ENCODE measurements at places on chromosomes 5 and 9. TPM values are rescaled to one million over a fixed set of nuclear protein-coding genes. Genes with fewer than 3 reads are reported as not detected.
A peak's percentile ranks its signal among the peaks of the same experiment; 100 is the strongest.

GRCh38 chr9:129111528-129112151, 425 bp downstream of the PTPA start:
- DNase-seq: peak; percentile 37

The CYSRT1 gene
- polyA plus RNA-seq: 2.0 TPM

DNA sequence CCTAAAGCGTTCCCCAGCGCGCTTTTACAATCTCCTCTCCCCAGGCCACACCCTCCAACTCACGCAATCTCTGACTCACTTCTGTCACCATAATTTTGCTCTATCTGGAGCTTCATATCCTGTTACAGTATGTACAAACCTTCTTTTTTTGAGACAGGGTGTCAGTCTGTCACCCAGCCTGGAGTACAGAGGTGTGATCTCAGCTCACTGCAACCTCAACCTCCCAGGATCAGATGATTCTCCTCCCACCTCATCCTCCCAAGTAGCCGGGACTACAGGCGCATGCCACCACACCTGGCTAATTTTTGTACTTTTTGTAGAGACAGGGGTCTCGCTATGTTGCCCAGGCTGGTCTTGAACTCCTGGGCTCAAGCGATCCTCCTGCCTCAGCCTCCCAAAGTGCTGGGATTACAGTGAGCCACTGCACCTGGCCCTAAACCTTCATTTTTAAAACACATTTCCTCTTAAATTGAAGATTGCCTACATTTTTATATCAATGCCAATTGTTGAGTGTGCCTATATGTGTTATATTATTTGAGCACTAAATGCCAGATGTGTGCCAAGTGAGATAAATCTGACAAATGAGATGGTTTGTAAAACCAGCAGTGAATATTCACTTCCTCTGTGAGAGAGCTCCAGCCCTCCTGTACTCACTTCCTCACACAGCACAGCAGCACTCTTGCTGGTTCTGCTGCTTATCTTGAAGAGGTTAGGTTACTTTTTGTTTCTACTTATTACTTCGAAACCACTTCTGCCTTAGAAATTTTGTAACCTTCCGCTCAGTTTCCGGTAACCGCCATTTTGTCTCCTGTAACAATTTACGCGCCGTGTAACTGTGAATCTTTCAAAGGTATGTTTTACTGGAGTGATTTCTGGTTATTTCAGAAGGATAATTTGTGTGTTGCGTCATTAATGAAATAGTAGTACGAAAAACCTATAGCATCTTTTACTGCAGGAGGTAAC, 57.9 kb downstream of the DOCK8 start:
- DNase-seq: no peak

The CDH18 gene
- polyA plus RNA-seq: 0.81 TPM

DNA sequence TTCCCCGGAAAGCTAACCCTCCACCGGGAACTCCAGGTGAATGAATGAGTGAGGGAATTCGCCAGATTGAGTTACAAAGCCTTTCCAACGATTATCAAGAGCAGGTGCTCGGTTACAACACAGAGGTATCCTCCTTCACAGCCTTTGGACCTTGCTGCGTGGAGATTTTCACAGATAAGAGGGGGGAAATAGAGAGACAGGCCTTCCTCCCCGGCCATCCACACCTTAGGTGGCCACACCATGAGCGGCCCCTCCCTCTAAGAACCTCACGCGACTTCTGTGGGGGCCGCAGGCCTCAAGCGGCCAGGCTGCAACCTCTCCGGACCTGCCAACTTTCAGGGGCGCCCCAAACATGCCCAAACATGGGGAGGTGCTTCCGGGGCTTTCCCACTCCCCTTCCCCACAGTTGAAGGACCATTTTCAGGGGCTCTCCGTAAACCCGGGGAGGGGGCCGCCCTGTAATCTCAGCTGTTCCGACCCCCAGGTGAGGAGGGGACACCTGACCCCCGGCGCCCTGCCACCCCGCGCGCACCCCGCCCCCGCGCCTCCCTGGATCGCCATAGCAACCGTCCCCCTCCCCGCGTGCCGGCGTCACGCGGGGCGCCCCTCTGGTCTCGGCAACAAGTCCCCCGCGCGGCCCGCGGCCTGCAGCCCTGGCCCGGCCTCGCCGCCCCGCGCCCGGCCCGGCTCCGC, 603 bp downstream of the DENND1A start:
- DNase-seq: no peak

- DNase-seq: no peak
Observed at GRCh38 chr5:135269931-135270421, 129.1 kb downstream of the MACROH2A1 start.

DNA sequence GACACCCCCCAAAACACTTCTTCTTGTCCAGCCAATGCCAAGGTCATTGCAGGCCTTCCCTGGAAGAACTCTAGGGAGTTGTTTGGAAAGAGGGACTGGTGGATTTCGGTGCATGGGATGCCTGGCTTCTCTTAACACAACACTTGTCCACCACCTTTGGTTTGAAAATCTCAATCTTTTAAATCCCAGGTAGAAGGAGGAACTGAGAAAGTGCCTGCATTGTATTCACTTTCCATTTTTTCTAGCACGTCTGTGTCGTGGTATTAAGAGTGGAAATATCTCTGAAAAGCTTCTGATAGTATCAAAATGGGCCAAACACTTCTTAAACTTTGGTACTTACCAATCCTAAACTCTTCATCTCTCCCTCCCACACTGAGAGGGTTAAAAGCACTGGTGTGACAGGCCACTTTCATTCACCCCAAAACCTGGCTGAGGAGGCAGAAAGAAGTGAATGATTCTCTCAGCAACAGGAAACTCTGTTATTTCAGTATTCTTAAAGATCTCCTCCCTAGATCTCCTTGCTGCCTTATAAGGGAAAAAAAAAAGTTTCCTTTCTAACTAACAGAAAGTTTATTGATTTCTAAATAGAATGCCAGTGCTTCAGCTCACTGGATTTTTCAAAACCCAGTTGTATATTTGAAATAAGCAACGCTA, 3.9 kb upstream of the NFIB start:
- no peak for DNase-seq

GRCh38 chr5:1447671-1448361, 2.6 kb upstream of the SLC6A3 start:
- no peak for DNase-seq

DNA sequence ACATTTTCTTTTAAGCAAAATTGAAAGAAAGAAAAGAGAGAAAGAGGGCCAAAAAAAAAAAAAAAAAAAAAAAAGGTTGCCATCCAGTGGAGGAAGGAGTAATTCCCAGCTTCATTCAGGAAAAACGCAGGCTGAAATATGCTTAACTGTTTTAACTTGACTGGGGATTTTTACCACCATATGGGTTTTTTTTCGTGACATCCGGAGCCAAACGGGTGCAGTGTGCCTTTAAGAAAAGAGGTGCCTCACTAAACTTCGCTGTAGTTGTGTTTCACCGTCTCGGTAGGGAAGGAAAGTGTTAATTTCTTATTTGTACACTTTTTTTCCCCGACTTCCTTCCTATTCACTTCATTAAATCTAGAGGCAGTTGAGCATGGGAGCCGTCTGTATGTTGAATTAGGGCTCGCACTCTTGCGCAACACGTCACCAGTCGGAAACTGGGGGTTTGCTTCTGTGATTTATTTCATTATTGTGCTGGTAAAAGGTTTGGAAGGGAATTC, 143.0 kb downstream of the SMARCA2 start:
- DNase-seq: peak; percentile 88

DNA sequence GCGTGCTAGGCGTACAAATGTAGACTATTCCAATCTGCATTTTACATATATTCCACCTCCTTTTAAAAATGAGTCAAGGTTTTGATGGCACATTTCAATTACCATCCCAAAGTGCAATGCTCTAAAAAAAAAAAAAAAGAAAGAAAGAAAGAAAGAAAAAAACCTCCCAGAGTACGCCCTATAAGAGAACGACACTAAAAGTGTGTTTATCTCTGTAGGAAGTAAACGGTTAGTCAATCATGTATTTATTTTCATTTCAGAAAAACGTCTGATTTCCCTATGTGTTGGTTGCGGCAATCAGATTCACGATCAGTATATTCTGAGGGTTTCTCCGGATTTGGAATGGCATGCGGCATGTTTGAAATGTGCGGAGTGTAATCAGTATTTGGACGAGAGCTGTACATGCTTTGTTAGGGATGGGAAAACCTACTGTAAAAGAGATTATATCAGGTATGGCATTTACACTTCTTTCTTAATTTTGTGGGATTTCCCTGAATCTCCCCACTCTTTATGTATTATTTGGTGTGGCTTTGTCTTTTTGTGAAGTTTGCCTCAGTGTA, 1.1 kb downstream of the ISL1 start:
- DNase-seq: no peak

The GNA14 gene
- polyA plus RNA-seq: 10.3 TPM

GRCh38 chr5:9331372-9331771, 214.5 kb downstream of the SEMA5A start:
- DNase-seq: no peak

DNA sequence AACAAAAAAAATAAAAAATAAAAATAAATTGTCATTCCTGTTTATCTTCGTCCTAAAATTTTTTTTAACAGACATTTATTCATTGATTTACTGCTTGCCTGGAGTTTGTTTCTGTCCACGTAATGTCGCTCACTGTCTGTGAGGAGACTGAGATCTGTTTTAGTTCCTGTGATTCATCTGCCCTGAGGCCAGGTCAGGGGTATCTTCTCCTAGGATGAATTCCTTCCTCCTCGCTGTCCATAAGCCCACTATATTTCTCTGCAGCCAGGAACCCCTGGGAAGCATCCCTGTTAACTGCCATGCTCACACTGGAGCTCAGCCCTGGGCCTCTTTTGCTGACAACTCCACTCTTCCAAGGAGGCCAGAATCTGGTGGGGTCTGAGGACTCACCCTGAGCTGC, 682.0 kb downstream of the MTRR start:
- no peak for DNase-seq

The ARHGEF39 gene
- 7.5 TPM for polyA plus RNA-seq

The CTXN3 gene
- not detected for polyA plus RNA-seq

DNA sequence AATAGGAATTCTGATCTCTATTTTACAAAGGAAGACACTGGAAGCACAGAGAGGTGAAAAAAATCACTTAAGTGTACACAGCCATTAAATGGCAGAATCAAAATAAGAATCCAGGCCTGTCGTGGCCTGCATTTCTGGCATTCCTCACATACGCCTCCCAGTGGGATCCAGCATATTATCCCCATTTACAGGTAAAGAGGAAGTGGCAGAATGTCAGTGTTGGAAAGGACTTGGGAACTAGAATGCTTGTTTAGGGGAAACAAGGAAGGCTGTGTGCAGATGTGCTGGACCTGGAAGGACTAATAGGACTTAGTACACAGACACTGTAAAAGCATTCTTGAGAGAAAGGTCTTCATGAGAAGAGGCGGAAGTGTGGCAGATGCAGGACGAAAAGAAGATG, 241.8 kb downstream of the TRIM32 start:
- no peak for DNase-seq

- DNase-seq: no peak
Observed at GRCh38 chr5:164809821-164810220, 1304.4 kb downstream of the MAT2B start.

DNA sequence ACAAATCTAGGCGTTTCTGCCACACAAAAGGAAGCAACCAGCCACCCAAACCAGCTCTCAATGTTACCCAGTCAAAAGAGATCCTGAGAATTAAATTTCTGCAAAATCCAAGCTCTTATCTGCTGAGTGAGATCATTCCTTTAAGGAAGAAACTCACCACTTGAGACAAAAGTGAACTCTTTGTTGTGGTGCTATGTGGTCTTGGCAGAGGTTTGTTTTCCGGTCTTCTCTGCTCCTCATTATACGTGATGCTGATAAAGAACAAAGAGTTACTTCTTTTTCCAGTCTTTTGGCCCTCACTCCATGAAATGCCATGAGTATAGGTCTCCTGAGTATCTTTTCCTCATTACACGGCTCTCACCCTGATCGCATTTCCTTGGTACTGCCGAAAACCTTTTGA, 82.1 kb downstream of the PRKACG start:
- DNase-seq: no peak

GRCh38 chr5:39740404-39740803, 315.6 kb upstream of the DAB2 start:
- no peak for DNase-seq

- DNase-seq: peak; percentile 46
Observed at GRCh38 chr5:113723021-113723420, 209.5 kb downstream of the YTHDC2 start.

GRCh38 chr5:129020683-129021082, 55.4 kb downstream of the SLC27A6 start:
- no peak for DNase-seq

The ETF1 gene
- 72.0 TPM for polyA plus RNA-seq

DNA sequence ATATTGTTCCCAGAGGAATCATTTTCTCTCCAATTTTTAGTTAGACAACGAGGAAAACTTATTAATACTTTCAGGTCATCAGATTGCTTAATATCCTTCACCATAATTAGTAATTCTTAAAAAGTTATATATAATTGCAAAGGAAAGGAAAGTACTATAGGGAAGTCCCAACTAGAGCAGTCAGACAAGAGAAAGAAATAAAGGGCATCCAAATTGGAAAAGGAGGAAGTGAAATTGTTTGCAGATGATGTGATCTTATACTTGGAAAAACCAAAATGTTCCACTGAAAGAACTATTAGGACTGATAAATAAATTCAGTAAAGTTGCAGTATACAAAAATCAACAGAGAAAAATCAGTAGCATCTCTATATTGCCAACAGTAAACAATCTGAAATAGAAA, 223.5 kb upstream of the MEF2C start:
- no peak for DNase-seq

The BARHL1 gene
- polyA plus RNA-seq: not detected

The SLC6A19 gene
- 0.13 TPM for polyA plus RNA-seq

The DMRT3 gene
- not detected for polyA plus RNA-seq

DNA sequence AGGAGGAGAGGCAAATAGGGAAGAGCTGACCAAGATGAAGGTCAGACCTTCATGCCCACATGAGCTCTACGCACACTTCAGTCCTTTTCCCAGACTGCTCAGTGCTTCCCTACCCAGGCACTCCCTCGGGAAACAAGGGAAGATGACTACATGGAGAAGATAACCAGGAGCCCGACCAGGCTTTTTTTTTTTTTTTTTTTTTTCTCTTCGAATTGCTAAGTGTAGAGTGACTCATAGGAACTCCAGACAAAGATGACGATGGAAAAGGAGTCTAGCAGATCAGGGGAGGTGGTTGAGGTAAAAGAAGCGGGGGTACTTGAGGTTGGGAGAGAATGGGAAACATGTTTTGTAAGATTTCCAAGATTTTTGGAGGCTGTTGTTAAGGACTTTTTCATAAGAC, 526.1 kb downstream of the BNC2 start:
- no peak for DNase-seq

GRCh38 chr5:82211855-82212572, 66.1 kb downstream of the RPS23 start:
- no peak for DNase-seq

The PCDHB5 gene
- polyA plus RNA-seq: 15.4 TPM

The QRFP gene
- polyA plus RNA-seq: 0.32 TPM

- DNase-seq: no peak
Observed at GRCh38 chr9:98450496-98450895, 195.0 kb upstream of the TBC1D2 start.

GRCh38 chr9:100425758-100426157, 1.2 kb upstream of the MSANTD3 start:
- DNase-seq: no peak

DNA sequence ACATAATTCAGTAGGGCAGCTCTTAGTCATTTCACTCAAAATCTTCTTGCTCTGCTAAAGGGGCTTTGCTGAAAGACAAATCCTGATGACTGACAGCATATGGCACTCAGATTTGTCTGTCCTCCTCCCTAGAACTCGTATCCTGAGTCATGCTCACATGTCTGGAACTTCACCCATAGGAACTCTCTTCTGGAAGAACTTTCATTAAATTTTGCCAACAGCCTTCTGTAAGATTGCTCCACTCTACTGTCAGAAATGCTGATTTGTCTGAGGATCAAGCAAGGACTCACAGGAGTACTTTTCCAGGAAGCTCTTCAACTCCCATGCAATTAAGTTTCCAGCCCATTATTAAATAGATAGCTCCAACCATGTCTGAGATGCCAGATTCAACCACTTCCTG, 59.8 kb upstream of the SNX2 start:
- no peak for DNase-seq

All from right lung (tissue), 10 donors.